Fibroblast of pulmonary artery (primary cell): ENCODE measurements at places on chromosomes 1 and 21.

DNA sequence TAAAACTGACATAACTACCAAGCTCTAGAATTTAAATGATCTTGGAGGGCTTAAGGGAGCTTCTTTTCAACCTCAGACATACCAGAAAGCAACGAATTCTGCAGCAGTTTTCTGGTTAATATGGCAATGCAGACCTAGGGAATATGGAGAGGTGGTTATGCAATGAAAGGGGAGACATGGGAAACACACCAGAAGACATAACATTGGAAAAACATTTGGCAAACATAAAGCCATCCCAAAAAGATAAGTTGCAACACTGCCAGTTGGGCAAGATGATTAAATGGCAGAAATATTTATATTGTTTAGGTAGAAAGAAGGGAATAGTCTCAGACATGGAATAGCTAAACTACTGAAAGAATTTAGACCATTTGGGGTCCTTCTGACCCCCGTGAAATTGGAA is 104.5 kb downstream of the KCNJ6 start:
- peak; percentile 10 for DNase-seq

GRCh38 chr1:172764378-172764777 is 105.5 kb downstream of the FASLG start:
- no peak for DNase-seq

GRCh38 chr1:216285052-216285451 is 138.2 kb downstream of the USH2A start:
- no peak for DNase-seq

- peak; percentile 75 for DNase-seq
Measured at GRCh38 chr1:180415985-180416633, 86.3 kb downstream of the ACBD6 start.
